CD4-positive, alpha-beta T cell treated with Interleukin-6 at 100 ng/mL for 8 hours (primary cell): ENCODE measurements at places on chromosomes 5 and 9.
A peak's percentile ranks its signal among the peaks of the same experiment; 100 is the strongest.

- no peak for DNase-seq
Observed at GRCh38 chr9:135296735-135297455, 182.7 kb upstream of the PPP1R26 start.

DNA sequence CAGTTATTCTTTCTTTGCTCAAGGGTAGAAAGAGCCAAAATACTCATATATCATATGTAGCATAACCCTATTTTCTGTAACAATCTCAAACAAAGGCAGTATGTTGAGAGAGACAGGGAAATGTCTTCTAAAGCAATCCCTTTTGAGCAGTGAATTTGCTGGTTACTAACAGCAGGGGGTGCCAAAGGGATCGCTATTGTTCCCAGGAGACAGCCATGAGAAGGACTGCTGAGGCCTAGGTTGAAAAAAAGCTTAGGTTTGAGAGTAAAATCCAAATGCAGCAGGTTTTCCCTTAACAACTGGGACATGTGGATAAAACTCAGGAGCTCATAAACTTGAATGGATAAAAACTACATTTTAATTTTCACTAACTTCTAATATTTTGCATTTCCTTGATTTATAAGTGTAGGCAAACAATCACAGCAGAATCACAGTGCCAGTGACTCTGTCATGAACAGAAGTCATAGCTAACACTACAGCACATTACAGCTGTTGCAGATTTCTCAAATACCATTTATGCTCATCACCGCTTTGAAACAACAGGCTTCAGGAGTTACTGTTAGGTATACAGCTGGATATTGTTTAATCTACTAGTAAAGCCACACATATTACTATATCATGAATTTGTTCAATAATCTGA lies 148.4 kb downstream of the MAPKAP1 start:
- peak; percentile 48 for DNase-seq

DNA sequence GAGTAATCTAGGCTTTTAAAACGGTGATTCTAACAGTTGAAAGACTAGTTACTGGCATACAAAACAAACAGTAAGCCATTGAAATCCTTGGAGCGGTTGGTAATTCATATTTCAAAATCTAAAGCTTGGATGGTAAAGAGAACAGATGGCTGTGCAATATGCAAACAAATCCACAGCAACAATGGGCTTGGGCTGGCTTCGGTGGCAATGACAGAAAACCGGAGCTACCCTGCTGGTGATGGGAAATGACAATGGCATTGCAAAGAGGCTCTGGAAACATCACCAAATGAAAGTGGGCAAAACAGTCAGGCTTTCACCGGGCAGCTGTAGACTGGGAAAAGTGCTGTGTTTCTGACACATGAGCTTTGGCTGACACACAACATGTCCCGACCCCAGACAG lies 42.2 kb downstream of the MED27 start:
- DNase-seq = no peak

GRCh38 chr5:146378986-146379385 lies 40.3 kb downstream of the POU4F3 start:
- DNase-seq = no peak

DNA sequence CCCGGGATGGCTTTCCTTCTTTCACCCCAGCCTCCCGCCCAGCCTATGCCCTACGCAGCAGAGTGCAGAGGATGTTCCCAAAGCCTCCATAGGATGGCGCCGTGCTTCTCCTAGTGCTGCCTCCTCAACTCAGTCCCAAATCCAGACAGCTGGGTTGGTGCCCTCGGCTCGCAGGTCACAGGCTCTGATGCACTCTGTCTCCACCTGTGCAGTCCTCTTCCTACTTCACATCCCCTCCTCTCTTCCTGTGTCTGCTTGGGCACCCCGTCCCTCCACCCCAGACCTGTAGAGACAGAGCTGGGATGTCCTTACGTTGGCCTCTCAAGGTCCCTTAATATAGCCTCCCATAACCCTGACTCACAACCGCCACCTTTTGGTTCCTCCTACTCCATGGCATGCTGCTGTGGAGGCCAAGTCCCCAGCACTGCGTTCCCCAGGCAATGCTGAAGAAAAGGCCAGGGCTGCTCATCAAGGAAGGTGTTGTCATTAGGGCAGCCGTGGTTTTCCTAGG lies 314.4 kb downstream of the GADD45G start:
- peak; percentile 31 for DNase-seq

DNA sequence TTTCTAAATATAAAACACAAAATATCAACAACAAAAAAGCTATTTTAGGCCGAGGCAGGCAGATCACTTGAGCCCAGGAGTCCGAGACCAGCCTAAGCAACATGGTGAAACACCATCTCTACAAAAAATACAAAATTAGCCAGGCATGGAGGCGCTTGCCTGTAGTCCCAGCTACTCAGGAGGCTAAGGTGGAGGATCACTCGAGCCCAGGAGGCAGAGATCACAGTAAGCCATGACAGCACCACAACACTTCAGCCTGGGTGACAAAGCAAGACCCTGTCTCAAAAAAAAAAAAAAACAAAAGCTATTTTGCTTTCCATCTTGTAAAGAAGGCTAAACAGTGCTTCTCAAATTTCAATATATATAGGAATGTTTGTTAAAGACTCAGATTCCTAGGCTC lies 11.3 kb downstream of the C5orf15 start:
- DNase-seq = no peak

GRCh38 chr9:2727966-2728613 lies 10.8 kb downstream of the KCNV2 start:
- DNase-seq = no peak
